ENCODE measurements at places on chromosomes 1 and 21. TPM values are rescaled to one million over a fixed set of nuclear protein-coding genes. Genes with fewer than 3 reads are reported as not detected.

- H3K27me3 ChIP-seq = no peaks in the 10 kb centered on the region
- H3K27ac ChIP-seq = peak overlapping the region; percentile 81
- peaks cover 4% of the 10 kb centered on the region for H3K4me1 ChIP-seq
- H3K36me3 ChIP-seq = no peaks in the 10 kb centered on the region
- H3K4me3 ChIP-seq = peak overlapping the region; percentile 84
Observed at GRCh38 chr1:6785728-6786505, 663 bp downstream of the CAMTA1 start.

Gene TMEM52
- total RNA-seq = 5.3 TPM

GRCh38 chr1:107877745-107878144, 87.2 kb downstream of the VAV3 start:
- H3K27me3 ChIP-seq = no peaks in the 10 kb centered on the region
- no peaks in the 10 kb centered on the region for H3K36me3 ChIP-seq
- H3K4me1 ChIP-seq = peaks cover 5% of the 10 kb centered on the region
- H3K27ac ChIP-seq = no peak overlapping the region

Gene GBP6
- not detected for total RNA-seq

Gene E2F2
- total RNA-seq = 7.2 TPM

- no peak overlapping the region for H3K27ac ChIP-seq
- DNase-seq = no peak
- no peaks in the 10 kb centered on the region for H3K4me1 ChIP-seq
- no peak overlapping the region for H3K4me3 ChIP-seq
- no peaks in the 10 kb centered on the region for H3K27me3 ChIP-seq
- no peaks in the 10 kb centered on the region for H3K36me3 ChIP-seq
Observed at GRCh38 chr1:48859456-48859855, 82.8 kb upstream of the BEND5 start.

GRCh38 chr1:120176092-120176855, at the start of gene SEC22B:
Gene SEC22B, minus strand, starts transcription at chr1:120176520. Its CDS starts 139 bp downstream, at chr1:120176381.
- no peaks in the 10 kb centered on the region for H3K4me1 ChIP-seq
- H3K4me3 ChIP-seq = peak within 1 kb of the TSS; percentile 67
- peak; percentile 92 for DNase-seq
- no peaks in the 10 kb centered on the region for H3K27me3 ChIP-seq

Gene TRIM67
- total RNA-seq = 0.16 TPM

GRCh38 chr1:90579212-90579802, 137.8 kb downstream of the BARHL2 start:
- no peak overlapping the region for H3K4me3 ChIP-seq
- DNase-seq = no peak
- H3K36me3 ChIP-seq = no peaks in the 10 kb centered on the region
- no peaks in the 10 kb centered on the region for H3K4me1 ChIP-seq
- H3K27ac ChIP-seq = no peak overlapping the region

Gene HTR6
- total RNA-seq = not detected

Gene PYHIN1
- 1.5 TPM for total RNA-seq

DNA sequence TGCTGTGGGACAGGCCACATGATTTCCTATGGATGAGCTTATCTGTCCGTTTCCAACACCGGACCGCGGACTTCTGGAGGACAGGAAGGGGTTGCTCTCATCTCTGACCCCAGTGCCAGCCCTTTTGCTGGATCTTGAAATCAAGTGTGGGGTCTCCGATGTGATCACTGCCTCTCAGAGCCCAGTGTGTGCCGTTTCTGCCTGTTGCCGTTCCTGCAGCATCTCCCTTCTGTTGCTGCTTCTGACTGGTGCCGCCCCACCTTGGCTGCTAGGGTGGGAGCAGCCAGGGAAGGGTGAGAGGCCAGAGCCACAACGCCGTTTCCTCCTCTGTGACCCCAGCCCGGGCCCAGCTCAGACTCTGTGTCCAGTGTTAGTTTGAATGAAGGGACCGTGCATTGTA, 67.3 kb upstream of the WNT4 start:
- no peak overlapping the region for H3K4me3 ChIP-seq
- no peaks in the 10 kb centered on the region for H3K4me1 ChIP-seq
- no peak for DNase-seq
- H3K27ac ChIP-seq = no peak overlapping the region
- H3K27me3 ChIP-seq = peaks cover 80% of the 10 kb centered on the region

GRCh38 chr1:71170925-71171324, 90.1 kb upstream of the ZRANB2 start:
- H3K27me3 ChIP-seq = no peaks in the 10 kb centered on the region
- no peak overlapping the region for H3K4me3 ChIP-seq
- H3K36me3 ChIP-seq = no peaks in the 10 kb centered on the region

- H3K4me1 ChIP-seq = no peaks in the 10 kb centered on the region
Observed at GRCh38 chr1:53376041-53376461, 48.2 kb upstream of the LRP8 start.

Gene ALPL
- total RNA-seq = 1.9 TPM

- H3K27me3 ChIP-seq = no peaks in the 10 kb centered on the region
- no peaks in the 10 kb centered on the region for H3K36me3 ChIP-seq
- no peaks in the 10 kb centered on the region for H3K4me1 ChIP-seq
- no peak for DNase-seq
- no peak overlapping the region for H3K4me3 ChIP-seq
- no peak overlapping the region for H3K27ac ChIP-seq
Observed at GRCh38 chr1:94334764-94335163, 83.4 kb upstream of the ABCD3 start.

Gene TRNP1
- total RNA-seq = 0.80 TPM

DNA sequence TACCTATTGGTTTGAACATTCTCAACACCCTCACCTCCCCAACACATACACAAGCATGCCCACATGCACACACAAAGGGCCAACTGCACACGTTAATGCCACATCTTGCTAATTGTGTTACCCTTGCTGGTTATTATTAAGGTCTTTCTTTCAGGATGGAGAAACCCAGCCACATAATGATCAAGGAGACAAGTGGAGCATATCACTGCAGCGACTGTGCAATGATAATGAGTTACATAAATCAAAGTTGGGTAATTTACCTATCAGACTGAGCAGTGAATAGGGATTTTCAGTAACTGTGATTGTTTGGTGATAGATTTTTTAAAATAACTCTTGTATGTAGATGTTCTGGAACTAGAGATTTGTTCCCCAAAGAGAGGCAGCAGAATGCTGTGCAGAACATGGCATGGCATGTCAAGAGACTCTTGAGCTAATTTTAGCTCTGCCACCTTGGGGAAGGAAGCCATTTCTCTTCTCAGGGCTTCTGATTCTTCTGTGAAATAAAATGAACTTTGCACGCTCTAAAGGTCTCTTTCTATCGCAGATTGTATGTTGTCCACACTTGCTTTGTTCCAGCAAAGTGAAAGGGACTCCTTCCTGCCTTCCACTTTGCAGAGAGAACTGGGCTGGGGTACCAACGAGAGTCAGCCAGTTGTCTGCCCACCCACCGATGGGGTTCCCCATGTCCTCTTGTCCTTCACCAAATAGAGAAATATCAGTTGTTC, 126.0 kb upstream of the CAMK1G start:
- no peak for DNase-seq
- H3K4me1 ChIP-seq = no peaks in the 10 kb centered on the region
- no peak overlapping the region for H3K27ac ChIP-seq

GRCh38 chr1:27438621-27439061, 46.2 kb downstream of the GPR3 start:
- DNase-seq = no peak
- no peak overlapping the region for H3K4me3 ChIP-seq
- H3K27me3 ChIP-seq = no peaks in the 10 kb centered on the region
- H3K27ac ChIP-seq = peak overlapping the region; percentile 92
- no peaks in the 10 kb centered on the region for H3K36me3 ChIP-seq

DNA sequence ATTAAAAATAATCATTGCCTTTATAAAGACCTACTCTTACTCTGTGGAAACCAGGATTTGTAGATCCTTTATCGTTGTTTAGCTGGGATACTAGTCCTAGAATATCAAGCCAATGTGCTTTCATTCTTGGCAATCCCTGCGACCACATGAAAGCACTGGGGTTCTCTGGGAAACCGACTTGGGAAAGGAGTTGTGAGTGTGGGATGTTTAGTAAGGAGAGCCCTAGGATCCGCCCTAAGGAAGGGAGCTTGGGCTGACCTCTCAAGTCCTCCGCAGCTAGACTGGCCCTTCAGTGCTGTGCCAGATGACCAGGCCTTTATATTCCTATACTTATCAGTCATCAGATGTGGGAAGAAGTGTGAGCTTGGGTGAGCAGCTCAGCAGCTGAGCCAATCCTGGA, 5.2 kb upstream of the KRTAP19-8 start:
- no peak for DNase-seq
- no peaks in the 10 kb centered on the region for H3K27me3 ChIP-seq
- H3K4me3 ChIP-seq = no peak overlapping the region
- H3K4me1 ChIP-seq = no peaks in the 10 kb centered on the region

GRCh38 chr1:3283849-3284248, 170.6 kb upstream of the ARHGEF16 start:
- H3K4me3 ChIP-seq = no peak overlapping the region
- H3K27ac ChIP-seq = no peak overlapping the region
- H3K36me3 ChIP-seq = no peaks in the 10 kb centered on the region
- H3K4me1 ChIP-seq = no peaks in the 10 kb centered on the region
- DNase-seq = peak; percentile 16

GRCh38 chr1:91754348-91754747, 131.6 kb downstream of the TGFBR3 start:
- H3K27me3 ChIP-seq = no peaks in the 10 kb centered on the region
- no peaks in the 10 kb centered on the region for H3K36me3 ChIP-seq
- H3K4me3 ChIP-seq = no peak overlapping the region
- DNase-seq = no peak
- peak overlapping the region; percentile 48 for H3K27ac ChIP-seq
